ENCODE measurements at places on chromosomes 11 and 22. TPM values are rescaled to one million over a fixed set of nuclear protein-coding genes. Genes with fewer than 3 reads are reported as not detected.
A peak's percentile ranks its signal among the peaks of the same experiment; 100 is the strongest.

UBQLNL gene
- 0.91 TPM for polyA plus RNA-seq

DNA sequence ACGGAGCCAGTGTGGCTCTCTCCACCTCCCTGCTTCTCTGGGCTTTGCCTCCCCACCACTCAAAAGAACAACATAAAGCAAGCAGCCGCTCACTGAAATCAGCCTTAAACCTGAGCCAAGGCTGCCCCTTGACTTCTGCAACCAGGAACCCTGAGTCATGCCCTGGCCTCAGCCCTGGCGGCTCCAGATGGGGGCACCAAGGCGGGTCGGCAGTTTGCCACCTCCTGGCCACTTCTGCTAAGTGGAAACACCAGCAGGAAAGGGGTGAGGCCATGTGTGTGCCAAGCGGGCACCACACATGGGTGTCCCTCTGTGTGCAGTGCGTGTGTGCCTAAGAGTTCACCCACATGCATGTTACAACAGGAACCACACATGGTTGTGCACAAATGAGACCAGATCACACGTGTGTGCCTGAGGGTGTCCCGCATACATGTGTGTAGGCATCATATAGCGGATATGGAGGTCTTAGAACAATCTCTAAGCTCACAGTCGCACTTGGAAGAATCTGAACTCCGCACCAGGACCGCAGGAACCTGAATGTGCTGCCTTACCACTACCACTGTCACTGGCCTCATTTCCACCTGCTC, 221.2 kb downstream of the MN1 start:
- DNase-seq, result no peak

DNA sequence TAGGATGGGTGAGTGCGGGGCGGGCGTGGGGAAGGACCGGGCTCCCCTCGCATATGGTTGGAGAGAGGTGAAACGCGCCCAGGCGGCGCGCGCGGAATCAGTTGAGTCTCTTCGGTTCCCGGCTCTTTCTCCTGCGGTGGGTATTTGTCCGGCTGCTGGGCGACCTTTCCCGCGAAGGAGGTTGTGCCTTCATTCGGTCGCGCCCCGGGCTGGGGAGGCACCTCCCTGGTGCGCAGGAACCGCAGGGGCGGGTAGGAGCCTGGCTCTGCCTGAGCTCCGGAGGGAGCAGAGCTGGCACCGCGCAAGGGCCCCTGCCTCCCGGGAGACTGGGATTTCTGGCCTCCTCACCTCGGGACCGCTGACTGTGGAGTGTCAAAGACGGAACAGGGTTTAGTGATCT, 27.5 kb downstream of the SAA4 start:
- no peak for DNase-seq

VPREB1 gene
- polyA plus RNA-seq, result 0.14 TPM

DNA sequence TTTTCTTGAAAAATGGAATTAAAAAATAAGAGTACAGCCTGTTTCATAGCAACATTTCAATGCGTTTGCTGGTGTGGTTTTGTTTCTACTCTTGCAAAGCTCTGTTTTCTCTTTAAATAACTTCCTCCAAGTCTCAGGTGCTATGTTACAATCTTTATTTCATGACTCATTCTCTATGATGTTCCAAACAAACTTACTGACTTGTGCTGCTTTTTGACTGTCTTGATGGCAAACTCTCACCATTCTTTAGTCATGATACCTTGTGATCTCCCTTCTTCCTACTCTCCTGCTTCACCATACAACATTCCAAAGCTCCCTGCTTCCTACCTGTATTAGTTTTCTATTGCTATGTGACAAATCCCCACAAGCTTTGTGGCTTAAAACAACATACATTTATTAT, 166.1 kb downstream of the C11orf91 start:
- no peak for DNase-seq

DNA sequence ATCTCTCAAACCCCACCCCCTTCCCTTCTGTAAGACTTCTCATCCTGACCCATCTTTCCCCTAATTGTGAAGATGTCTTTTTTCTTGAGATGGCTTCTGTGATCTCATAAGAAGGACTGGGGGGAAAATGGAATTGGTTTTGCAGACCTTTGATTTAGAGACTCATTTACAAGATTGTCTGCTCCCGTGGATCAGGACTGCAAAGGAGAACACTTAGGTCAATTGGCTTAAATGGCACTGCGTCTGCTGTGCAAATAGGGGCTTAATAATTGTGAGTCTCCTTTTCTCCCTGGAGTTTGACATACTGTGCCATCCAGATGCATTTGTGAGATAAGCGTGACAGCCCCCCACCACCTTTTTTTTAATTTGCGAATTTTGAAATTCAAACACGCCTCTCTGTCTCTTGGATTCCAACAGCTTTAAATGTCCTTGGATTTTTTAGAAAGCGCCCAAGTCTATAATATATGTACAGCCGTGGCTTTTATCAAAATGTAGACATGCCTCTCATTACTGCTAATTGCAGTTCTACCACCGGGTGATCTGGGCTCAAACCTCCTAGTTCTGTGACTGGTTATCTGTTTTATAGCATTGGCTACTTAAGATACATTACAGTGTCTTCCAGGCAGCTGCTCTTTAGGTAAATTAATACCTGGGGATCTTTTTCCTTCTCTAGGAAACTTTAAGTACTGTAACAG, 150.0 kb downstream of the DBX1 start:
- no peak for DNase-seq

DNA sequence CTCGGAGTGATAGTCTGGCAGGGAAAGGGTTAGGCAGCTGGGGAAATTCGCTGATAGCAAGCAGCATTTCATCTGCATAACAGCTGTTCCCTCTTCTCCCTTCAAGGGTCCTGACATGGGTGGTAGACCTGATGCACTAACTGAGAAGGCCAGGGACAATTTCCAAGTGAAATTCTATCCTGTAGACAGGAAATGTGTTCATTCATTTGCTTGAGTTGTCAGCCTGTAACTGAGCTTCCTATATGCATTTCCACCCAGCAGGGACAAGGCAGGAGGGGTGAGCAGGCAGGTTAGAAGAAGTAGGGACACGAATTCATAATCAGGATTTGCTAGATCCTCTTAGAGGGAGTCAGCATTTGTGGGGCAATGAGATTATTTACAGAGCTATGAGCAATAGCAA, 154.3 kb upstream of the NCAM1 start:
- no peak for DNase-seq

- no peak for DNase-seq
Measured at GRCh38 chr11:69040581-69041260, 8.0 kb upstream of the TPCN2 start.

OR10D3 gene
- polyA plus RNA-seq, result not detected

CNIH2 gene
- polyA plus RNA-seq, result 4.7 TPM

- no peak for DNase-seq
Measured at GRCh38 chr22:39617970-39618757, 47.6 kb downstream of the CACNA1I start.

CSNK2A3 gene
- polyA plus RNA-seq, result 4.1 TPM

GRCh38 chr11:32439501-32440210, 4.3 kb upstream of the WT1 start:
- DNase-seq, result no peak

DNA sequence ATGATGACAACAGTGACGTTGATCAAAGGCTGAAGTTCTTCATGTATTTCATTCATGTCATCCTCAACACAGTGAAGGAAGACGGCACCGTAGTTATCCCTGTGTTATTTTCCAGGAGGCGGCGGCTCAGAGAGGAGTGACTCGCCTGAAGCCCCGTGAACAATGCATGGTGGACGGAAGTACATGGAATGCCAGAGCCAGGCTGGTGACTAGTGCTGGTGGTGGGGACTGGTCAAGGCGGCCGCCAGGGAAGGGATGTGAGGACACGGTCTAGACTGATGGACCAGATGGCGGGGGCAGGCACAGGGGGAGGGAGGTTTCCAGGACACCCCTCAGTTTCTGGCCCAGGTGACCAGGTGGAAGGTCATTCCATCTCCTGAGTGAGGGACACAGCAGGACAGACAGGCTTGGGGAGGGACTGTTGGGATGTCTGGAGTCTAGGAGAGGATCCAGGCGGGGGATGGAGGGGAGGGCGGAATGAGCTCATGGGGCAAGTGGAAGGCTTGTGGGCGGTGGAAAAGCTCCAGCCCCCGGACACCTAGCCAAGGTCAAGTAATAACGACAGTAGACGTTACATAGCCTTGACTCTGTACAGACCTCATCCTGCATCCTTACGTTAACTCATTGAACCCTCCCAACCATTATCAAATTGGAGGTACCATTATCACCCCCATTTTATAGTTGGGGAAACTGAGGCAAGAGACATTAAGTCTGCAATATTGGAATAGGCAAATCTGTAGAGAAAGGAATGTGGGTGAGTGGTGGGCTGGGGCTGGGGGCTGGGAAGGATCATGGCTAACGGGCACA, 16.0 kb upstream of the PICK1 start:
- DNase-seq, result no peak

GRCh38 chr11:64456509-64457320, 97.8 kb downstream of the RPS6KA4 start:
- DNase-seq, result no peak

NNMT gene
- 0.72 TPM for polyA plus RNA-seq

DNA sequence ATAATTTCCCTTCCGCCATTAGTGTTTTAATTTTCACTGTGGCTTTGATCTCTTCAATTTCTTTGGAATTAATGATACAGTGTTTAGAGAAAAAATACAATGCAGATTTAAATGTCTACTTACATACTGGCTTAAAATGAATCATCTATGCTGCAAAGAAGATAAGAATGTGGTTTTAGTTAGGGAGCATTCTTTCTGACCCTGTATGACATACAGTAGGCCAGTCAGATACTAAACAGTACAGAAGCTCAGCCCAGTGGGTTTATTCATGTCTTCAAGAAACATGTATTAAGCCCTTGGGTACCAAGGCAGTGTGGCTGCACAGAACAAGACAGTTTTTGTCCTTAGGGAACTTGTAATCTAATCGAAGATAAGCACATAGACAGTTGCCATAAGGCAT, 268.8 kb downstream of the DDX10 start:
- DNase-seq, result no peak

EFCAB6 gene
- polyA plus RNA-seq, result 5.0 TPM

- no peak for DNase-seq
Measured at GRCh38 chr11:46675288-46675851, 25.0 kb downstream of the ARHGAP1 start.

HDAC10 gene
- polyA plus RNA-seq, result 20.3 TPM

GRCh38 chr11:21430537-21430936, 761.2 kb downstream of the NELL1 start:
- DNase-seq, result no peak

- DNase-seq, result no peak
Measured at GRCh38 chr22:49751966-49752597, 75.6 kb downstream of the BRD1 start.

DNA sequence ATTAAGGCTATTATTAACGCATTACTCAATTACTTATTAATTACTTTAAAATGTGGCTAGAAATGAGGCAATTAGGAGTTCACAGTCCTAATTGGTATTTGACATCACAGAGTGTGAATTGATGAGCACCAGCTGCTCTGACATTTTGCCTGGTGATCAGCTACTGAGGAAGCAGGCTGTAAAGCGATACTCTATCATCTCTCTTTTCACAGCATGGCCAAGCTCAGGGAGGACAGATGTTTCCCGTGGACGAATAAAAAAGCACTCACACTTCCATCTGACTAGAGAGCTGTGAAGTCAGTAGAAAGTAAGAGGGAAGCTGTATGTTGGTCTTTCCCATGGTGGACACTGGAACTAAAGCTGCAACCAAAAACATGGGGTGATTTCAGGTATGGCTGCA, 29.1 kb upstream of the SYT9 start:
- DNase-seq, result no peak

GRCh38 chr11:64025205-64025604, 10.5 kb upstream of the FLRT1 start:
- DNase-seq, result no peak

MCHR1 gene
- polyA plus RNA-seq, result 0.60 TPM

- DNase-seq, result no peak
Measured at GRCh38 chr22:37661160-37661924, 2.8 kb downstream of the PDXP start.

- DNase-seq, result no peak
Measured at GRCh38 chr22:17754233-17754925, 19.9 kb downstream of the BID start.

DNA sequence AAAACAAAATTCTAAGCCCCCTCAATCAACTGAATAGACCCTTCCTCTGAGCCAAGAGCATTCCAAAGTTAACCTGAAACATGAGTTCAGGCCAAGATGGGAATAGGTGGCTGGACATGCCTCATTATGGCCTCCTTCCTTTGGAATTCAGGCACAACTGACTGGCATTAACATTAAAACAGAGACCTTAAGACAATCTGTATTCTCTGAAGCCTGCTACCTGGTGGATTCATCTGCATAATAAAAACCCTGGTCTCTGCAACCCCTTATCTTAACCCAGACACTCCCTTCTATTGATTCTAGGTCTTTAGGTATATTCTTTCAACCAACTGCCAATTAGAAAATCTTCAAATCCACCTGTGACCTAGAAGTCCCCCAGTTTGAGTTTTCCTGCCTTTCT, 66.3 kb downstream of the JRKL start:
- DNase-seq, result no peak

DNA sequence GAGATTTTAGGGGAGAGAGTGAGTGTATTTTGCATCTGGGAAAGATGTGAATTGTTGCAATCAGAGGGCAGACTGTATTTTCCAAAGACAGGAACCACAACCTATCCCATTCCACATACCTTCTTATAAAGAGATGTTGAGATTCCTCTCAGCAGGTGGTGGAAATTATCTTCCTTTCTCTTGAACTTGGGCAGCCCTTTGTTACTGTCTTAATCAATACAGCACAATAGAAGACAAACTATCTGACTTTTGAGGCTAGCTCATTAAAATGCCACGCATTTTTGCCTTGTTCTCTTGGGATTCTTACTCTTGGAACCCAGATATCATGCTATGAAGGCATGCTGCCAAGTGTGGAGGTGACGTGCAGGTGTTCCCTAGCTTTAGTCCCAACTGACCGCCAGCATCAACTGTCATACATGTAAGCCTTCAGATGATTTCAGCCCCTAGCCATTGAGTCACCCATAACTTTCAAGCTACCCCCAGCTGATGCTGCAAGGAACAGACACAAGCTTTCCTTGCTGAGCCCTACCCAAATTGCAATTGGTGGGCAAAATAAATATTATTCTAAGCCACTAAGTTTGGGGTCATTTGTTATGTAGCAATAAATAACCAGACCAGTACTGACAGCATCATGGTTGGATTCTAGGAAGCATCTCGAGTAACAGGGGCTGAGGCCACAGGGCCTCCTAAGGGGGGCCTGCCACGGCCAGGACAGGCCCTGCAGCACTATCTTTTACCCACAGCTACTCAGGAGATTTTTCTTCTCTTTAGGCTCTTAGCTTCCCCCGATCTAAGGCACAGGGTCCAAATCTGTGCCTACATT, 63.0 kb downstream of the RPL27A start:
- no peak for DNase-seq

GRCh38 chr11:78576549-78577097, 2.0 kb upstream of the NARS2 start:
- no peak for DNase-seq

KCNK4 gene
- polyA plus RNA-seq, result not detected

NCR3LG1 gene
- polyA plus RNA-seq, result 1.4 TPM

GRCh38 chr11:75583718-75584658, 21.9 kb downstream of the SERPINH1 start:
- DNase-seq, result peak; percentile 67

- no peak for DNase-seq
Measured at GRCh38 chr11:96278039-96278897, 64.7 kb downstream of the MAML2 start.

OR5P2 gene
- polyA plus RNA-seq, result not detected

GRCh38 chr22:22166941-22167713, 77.5 kb upstream of the VPREB1 start:
- no peak for DNase-seq

Data from right renal pelvis (tissue), 4 donors.